ENCODE measurements at places on chromosomes 2 and 18. TPM values are rescaled to one million over a fixed set of nuclear protein-coding genes. Genes with fewer than 3 reads are reported as not detected.

CARF gene
- 3.6 TPM for total RNA-seq

IL36RN gene
- not detected for total RNA-seq

DNA sequence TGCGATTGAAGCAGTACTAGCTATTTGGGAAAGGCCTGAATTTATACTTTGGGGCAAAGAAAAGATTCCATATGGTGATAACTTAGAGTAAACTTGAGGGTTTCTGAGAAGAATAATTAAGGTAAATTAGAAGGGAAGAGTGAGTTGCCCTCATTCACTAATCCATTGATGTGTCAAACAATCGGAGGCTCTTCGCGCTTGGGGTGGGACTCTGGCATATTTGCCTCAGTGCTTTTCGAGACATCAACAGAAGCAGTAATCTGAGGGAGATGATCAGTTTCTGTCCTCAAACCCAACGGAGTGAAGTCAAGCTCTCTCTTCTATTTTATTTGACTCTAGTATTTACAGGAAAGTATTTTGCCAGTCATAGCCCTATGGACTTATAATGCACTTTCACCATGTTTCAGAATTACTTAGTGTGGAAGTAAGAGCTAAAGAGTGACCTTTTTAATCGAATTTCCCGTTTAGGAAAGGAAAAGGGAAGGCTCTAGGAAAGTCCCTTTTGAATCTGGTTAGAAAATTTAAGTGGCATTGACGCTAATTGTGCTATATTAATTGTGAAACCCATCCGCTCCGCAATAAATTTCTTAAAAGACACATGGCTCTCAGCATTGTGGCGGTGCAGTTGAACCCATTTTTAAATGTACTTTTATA, 1.3 kb downstream of the RAB10 start:
- peaks cover 10% of the 10 kb centered on the region for H3K36me3 ChIP-seq
- no peaks in the 10 kb centered on the region for H3K27me3 ChIP-seq
- H3K27ac ChIP-seq = peak overlapping the region; percentile 70
- peak overlapping the region; percentile 94 for H3K4me3 ChIP-seq

GAD1 gene
- total RNA-seq = 5.3 TPM

DNA sequence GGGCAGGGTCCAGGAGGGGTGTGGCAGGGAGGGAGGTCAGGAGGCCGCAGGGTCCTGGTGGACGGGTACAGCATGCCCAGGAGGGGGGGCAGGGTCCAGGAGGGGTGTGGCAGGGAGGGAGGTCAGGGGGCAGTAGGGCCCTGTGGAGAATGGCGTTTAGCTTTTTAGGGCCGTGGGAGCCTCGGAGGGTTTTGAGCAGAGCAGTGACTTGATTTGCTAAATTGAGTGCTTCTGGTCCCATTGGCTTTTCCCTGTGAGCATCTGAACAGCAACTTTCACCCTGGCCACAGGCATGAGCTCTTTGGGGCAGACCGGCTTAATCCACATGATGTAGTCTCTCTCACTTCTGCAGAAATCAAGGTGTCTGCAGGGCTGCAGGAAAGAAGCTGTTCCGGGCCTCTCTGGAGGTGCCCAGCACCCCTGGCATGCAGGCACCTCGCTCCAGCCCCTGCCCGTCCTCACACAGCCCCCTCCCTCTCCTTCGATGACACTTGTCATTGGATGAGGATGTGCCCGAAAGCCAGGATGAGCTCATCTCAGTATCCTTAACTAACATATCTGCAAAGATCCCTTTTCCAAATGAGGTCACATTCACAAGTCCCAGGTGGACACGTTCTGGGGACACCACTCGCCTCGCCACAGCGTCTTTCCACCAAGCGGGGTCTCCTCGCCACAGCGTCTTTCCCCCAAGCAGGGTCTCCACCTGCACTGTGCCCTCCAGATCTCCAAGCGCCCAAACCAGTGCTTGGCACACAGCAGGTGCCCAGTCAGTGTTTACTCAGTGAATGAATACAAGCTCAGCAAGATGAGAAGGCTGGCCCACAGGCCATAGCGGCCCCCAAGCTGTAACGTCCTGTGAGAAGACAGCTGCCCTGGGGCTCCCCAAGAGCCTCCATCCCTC, 94.0 kb downstream of the NDUFA10 start:
- H3K36me3 ChIP-seq = no peaks in the 10 kb centered on the region
- no peak overlapping the region for H3K27ac ChIP-seq
- H3K4me3 ChIP-seq = no peak overlapping the region
- peaks cover 6% of the 10 kb centered on the region for H3K27me3 ChIP-seq
- H3K4me1 ChIP-seq = peaks cover 37% of the 10 kb centered on the region

DNA sequence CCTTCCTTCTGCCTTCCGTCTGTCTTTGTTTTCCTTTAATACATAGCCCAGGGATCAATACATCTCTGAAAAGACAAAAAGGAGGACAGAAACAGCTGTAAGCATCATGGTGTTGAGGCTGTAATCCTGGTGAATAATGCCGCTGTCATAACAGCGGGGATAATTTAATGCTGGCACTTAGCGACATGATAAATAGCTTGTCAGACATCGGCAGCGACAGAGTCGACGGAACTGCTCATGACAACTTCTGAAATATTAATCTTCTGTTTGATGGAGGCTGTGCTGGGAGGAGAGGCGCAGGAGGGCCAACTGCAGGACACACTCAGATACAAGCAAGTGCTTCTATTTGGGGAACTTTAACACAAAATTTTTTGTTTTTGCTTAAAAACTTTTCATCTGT, 602.2 kb downstream of the GALR1 start:
- H3K27me3 ChIP-seq = peaks cover 5% of the 10 kb centered on the region
- no peak overlapping the region for H3K4me3 ChIP-seq
- no peak overlapping the region for H3K27ac ChIP-seq
- no peak for DNase-seq

TPO gene
- total RNA-seq = not detected

DNA sequence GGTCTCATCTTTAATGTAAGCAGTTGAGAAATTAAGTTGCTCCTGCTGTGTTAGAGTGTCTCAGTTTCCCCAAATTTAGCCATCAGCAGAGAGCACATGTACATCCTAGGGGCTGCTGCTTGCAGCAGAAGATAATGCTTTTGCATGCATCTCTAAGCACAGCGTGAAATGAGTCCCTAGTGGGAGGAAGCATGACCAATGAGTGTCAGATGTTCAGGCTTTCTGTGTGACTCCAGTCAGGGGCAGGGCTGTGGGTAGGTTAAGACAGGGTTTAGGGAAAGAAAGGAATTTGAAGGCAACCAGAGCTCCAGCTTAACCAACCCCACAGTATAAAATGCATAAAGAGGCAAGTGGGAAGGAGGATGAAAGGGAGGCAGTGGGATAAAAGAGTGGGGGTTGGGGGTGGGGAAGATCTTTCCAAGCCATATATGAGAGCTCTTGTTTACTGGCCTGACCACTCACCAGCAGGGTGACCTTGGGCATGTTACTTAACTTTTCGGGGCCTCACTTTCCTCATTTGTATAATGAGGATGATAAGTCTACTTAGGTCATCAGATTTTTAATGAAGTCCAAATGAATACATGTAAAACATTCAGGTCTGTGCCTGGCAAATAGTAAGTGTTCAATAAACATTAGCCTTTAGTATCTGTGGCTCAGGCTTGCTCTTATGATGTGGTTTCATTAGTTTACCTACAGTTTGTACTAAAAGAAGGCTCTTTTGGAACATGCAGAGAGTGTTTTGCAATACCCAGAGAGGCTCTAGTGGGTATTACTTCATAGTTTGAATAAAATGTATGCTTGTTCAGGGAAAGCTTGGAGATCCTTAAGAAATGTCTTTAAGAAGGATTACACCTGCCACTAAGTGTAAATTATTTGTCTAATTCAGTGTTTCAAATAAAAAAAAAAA, 42.7 kb upstream of the PELI1 start:
- H3K27me3 ChIP-seq = peaks cover 13% of the 10 kb centered on the region
- peaks cover 39% of the 10 kb centered on the region for H3K4me1 ChIP-seq
- DNase-seq = no peak
- peaks cover 4% of the 10 kb centered on the region for H3K36me3 ChIP-seq

DSG4 gene
- total RNA-seq = not detected

- no peaks in the 10 kb centered on the region for H3K27me3 ChIP-seq
- H3K4me1 ChIP-seq = peaks cover 78% of the 10 kb centered on the region
- DNase-seq = no peak
Measured at GRCh38 chr2:174585146-174585545, 12.5 kb downstream of the WIPF1 start.

DSEL gene
- 0.03 TPM for total RNA-seq

DCDC2C gene
- total RNA-seq = not detected

DNA sequence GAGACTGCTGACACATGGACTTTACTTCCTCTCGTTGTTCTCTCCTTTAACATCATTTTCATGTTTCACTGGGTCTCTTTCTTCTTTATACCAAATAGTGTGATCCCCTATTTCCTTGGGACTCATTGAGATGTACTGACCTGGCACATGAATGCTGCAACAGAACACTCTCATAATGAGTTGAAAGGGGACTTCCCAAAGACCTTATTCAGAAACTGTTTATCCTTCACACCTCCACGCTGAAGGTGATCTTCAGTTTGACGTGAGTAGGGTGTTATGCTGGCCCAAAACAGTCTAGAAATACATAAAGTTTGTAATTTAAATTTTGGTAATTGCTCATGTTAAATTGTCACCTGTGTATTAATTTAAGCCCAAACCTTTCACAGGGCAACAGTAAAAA, 1096.8 kb upstream of the GYPC start:
- H3K4me3 ChIP-seq = no peak overlapping the region
- no peak for DNase-seq
- H3K4me1 ChIP-seq = no peaks in the 10 kb centered on the region
- H3K27ac ChIP-seq = no peak overlapping the region
- no peaks in the 10 kb centered on the region for H3K36me3 ChIP-seq

DNA sequence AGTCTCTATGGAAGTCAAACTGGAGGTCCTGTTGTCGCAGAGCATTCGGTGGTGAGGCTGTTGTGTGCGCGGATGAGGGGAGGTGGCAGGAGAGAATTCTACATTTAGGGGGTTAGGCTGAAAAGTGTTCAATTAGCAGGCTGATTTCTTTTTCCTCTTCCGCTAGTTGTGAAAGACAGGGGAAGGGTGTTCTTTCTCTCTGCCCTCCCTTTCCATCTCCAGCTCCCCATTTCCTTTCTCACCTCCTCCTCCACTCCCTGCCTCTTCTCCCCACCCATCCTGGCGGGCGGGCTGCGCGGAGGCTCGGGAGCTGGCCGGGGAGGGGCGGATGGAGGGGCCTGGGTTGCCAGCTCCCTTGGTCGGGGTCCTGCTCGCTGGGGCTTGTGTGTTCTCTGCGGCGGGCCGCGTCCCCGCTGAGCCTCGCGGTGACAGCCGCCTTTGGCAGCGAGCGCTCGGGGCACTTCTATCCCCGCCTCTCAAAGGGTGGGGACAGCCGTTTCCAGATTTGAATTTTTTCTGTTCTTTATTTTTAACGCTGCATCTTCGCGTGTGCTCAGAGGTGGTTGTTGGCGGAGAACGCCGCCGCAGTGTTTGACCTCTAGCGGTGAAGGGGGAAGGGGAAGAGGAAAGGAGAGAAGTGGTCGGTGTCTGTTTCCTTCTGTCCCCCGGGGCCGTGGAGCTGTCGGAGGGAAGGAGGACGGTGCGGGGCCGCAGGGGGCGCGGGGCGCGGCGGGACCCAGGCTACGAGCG, 3.6 kb downstream of the SOX11 start:
- H3K4me1 ChIP-seq = no peaks in the 10 kb centered on the region
- H3K27me3 ChIP-seq = peaks cover 39% of the 10 kb centered on the region
- no peak for DNase-seq
- H3K4me3 ChIP-seq = peak overlapping the region; percentile 30

DNA sequence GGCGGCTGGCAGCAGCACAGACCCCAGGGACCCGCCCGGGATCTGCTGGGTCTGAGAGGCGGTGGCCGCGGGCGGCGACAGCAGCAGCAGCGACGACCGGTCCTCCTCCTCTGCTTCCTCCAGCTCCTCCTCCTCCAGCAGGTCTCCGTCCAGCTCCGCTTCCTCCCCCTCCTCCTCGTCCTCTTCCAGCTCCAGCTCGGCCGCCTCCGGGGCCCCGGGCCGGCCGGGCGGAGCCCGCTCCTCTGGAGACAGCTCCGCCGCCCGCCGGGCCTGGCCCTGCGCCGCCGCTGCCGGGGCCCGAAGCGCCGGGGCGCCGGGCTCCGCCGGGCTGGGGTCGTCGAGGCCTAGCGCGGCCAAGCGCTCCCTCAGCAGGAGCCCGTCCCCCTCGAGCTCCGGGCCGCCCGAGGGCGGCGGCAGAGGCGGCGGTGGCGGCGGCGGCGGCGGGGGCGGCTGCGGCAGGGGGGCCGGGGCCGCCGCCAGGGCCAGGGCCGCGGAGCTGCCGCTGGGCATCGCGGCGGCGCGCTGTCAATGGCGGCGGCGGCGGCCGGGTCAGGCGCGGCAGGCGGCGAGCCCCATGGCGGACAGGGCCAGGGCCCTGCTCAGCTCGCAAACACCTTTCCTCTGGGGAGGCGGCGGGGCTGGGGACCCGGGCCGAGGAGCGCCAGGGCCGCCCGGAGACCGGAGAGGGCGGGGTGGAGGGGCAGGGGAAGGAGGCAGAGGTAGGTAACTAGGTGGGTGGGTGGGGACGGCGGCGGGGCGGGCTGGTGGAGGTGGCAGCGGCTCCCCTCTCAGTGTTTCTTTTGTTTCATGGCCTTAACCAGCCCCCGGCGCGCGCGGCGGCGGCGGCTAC, 445 bp downstream of the MEX3C start:
- no peaks in the 10 kb centered on the region for H3K27me3 ChIP-seq
- peak overlapping the region; percentile 96 for H3K4me3 ChIP-seq
- H3K4me1 ChIP-seq = peaks cover 37% of the 10 kb centered on the region

THSD7B gene
- total RNA-seq = not detected

- no peak overlapping the region for H3K4me3 ChIP-seq
- no peaks in the 10 kb centered on the region for H3K4me1 ChIP-seq
- DNase-seq = no peak
- no peak overlapping the region for H3K27ac ChIP-seq
Measured at GRCh38 chr2:172889768-172890430, 154.3 kb downstream of the RAPGEF4 start.

DNA sequence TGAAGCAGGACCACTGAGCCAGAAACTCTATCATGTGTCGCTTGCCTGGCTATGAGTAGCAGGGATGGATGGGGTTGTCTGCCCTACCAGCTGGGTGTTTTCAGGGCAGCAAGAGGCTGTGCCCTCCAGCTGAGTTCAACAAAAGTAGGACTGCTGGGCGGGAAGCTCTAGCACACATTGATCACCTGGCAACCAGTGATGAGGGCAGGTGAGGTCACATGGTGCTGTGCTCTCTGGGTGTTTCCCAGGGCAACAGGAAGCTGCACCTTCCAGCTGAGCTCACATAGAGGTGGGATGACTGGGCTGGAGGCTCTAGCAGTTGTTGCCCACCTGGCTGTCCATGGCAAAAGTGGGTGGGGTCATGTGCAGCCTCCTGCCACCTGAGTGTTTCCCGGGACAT, 487.3 kb upstream of the VWC2L start:
- DNase-seq = no peak
- no peaks in the 10 kb centered on the region for H3K36me3 ChIP-seq
- no peaks in the 10 kb centered on the region for H3K27me3 ChIP-seq
- no peaks in the 10 kb centered on the region for H3K4me1 ChIP-seq
- no peak overlapping the region for H3K4me3 ChIP-seq

- peaks cover 4% of the 10 kb centered on the region for H3K27me3 ChIP-seq
- no peak overlapping the region for H3K27ac ChIP-seq
- no peak overlapping the region for H3K4me3 ChIP-seq
- no peak for DNase-seq
- H3K36me3 ChIP-seq = no peaks in the 10 kb centered on the region
Measured at GRCh38 chr2:9768388-9768787, 74.9 kb upstream of the TAF1B start.

FEV gene
- not detected for total RNA-seq
